ENCODE measurements at places on chromosomes 7 and 10.

GRCh38 chr10:43585981-43586729 is 11.7 kb upstream of the ZNF239 start:
- no peak for DNase-seq

GRCh38 chr7:94697035-94697974 is 41.4 kb upstream of the SGCE start:
- no peak for DNase-seq

DNA sequence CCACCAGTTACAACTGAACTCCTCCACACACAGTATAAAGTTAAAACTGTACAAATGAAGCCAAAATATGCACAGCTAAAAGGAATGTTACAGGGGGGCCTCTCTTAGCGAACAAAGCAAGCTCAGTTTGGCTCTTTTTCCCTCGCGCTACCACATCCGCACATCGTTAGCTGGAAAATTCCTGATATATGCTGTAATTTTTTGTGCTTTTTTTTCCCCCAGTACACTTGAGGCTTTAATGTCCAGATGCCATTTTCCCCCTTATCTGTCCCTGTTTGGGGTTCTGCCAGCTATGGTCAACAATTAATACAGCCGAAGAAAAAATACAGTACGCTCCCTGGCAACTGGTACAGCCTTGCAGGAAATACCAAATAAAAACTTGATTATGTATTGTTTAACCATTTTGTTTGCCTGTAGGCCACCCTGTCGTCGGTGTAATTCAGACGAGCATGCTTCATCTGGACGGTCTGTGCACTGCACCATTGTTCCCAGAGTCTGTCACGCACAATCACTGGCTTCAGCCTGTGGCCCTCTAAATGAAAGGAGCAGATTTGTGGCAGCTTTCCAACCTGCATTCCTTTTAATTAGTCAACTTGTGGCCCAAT is 108.1 kb upstream of the FAM133B start:
- no peak for DNase-seq

DNA sequence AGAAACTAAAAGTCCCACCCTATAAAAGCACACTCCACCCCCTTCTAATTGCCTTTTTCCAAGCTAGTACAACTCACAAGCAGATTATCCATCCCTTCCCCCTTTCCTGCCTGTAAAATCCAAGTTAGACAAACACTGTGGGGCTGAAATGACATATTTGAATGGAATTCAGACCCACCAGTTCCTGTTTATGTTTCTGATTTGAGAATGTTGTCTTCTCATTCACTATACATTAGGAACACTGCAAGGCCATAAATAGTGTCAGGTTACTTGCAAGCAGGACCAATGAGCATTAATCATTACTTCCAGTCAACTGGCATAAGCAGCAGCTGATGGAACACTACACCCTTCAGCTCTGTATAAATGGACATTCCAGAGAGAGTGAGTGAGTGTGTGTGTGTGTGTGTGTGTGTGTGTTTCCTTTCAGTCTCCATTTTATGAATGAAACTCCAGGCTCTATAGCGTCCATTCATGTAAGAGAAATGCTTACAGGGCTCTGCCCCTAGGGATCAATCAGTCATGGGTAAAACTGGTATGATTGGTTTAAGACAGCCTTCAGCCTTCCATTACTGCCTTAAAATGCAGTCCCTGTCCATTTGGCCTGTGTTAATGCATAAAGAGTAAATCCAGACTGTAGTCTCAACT is 69.3 kb downstream of the ETV1 start:
- DNase-seq, result no peak

DNA sequence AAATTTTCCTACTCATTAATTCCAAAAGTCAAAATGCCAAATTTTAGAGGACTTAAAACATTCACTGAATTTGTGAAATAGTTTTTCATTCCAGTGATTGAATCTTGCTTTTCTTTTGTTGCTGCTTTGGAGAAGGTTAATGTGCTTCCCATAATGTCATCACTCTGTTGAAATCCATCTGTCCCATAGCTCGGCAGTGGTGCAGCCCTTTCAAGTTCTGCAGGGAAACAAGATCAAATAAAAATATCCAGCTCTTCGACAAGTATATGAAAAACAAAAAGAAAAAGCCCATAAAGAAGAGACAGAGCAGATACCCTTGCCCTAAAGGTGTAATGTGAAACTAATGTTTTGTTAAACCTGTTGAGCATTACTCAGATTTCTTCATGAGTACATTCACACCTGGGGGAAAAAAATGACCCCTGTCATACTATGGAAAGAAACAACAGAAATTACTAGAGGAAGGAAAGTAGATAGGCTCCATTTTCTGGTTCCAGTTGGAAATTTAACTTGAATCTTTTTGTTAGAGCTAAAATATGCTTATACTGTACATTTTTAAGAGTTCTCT is 35.1 kb downstream of the AGR3 start:
- no peak for DNase-seq

GRCh38 chr7:64872351-64873154 is 30.5 kb upstream of the ZNF273 start:
- no peak for DNase-seq

DNA sequence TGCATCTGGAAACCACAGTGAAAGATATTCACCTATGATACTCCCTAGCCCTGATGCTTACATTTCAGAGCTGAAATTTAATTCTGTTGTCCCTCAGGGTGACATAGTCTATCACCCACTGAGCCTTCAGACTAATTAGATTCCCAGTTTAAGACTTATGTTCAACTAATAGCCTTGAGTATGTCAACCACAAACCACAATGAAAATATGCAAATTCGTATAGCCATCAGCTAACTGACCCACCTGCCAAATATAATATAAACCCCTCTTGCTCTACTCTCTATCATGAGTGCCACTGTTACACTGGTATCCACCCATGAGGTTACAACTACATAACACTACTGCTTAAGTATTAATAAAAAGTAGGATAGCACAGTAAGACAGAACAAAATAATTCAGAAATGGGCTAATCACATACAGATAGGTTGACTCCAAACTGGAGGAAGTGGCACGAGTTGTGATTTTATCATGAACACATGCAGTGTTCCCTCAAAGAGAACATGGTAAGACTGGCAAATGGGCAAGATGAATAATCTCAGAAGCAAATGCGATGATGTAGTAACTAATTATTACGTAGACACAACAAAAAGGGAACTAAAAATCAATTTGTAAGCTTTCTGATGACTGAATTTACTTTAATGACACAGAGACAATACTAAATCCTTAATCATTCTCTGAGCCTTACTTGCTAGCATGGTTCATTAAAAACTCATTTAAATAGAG is 290.6 kb downstream of the PARD3 start:
- DNase-seq, result no peak

- no peak for DNase-seq
Measured at GRCh38 chr7:98137826-98138151, 31.1 kb downstream of the LMTK2 start.

GRCh38 chr10:84397735-84398144 is 69.4 kb downstream of the CCSER2 start:
- no peak for DNase-seq

DNA sequence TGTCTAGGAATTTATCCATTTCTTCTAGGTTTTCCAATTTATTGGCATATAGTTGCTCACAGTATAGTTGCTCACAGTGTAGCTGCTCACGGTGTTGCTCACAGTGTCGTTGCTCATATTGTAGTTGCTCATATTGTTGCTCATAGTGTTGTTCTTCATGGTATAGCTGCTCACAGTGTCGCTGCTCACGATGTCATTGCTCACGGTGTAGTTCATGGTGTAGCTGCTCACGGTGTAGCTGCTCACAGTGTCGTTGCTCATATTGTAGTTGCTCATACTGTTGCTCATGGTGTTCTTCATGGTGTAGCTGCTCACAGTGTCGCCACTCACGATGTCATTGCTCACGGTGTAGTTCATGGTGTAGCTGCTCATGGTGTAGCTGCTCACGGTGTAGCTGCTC is 7.7 kb upstream of the PRKAR1B start:
- DNase-seq, result no peak

DNA sequence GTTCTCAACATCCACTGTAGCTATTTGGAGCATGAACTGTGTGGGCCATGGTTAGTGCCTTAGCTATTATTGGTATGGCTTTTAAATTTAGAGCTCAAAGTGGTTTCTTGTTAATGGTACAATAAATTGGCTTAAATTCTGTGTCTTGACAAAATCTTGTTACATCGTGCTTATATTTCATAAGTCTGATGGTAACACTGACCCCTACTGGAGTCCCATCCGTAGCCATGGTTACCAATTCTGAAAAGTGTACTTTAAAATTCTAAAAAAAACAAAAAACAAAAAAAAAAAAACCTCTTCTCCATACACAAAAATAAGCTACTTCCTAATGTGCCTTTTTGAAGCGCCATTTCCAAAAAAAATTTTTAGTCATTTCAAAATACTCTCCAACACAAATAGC is 6.4 kb upstream of the RPP30 start:
- no peak for DNase-seq

DNA sequence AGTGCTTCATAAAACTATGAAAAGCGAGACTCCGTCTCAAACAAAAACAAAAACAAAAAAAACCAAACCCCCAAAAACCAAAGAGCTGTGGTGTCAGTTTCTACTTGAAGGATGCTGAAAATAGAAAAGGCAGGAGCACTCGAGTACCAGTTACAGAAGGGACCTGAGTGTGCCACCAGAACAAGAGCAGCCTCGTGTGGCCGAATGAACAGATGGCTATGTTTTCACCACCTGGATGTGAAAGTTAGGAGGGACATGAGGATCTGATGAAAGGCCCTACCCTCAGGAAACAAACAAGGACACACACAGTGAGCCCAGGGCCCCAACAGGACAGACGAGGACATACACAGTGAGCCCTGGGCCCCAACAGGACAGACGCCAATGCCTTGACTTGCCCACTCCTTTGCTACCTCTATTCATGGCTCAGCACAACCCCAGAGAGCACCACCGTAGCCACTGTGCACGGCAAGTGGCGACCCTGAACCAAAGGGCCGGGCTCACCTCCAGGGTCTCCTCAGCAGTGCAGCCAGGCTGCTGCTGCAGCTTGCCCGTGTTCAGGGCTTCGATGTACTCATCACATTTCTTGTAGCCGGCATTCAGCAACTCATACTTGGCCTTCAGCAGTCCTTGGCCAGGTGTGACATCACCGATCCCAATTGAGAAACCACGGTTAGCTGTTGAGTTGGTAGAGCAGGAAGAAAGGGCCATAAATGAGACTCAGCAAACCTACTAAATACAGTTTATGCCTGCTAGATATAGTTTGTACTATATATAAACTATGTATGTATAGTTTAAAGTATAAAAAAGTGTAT is 24.9 kb downstream of the POLR3A start:
- DNase-seq, result no peak

DNA sequence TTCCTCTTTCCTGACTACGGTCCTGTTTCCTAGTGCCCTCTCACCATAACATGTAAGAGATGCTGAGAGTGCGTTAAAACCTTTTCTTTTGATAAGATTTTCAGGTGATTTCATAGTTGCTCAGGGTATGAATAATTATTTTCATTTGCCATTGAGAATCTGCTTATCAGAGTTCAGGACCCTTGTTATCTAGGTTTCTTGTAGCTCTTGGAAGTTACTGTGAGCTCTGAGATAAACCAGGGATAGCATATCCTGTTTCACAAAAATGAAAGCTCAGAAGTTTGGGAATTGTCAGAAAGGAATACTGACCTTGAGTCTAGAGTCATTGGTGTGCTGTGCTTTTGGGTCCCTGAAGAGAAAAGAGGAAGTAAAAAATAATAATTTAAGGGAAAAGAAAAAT is 76.8 kb upstream of the PRKG1 start:
- DNase-seq, result no peak

DNA sequence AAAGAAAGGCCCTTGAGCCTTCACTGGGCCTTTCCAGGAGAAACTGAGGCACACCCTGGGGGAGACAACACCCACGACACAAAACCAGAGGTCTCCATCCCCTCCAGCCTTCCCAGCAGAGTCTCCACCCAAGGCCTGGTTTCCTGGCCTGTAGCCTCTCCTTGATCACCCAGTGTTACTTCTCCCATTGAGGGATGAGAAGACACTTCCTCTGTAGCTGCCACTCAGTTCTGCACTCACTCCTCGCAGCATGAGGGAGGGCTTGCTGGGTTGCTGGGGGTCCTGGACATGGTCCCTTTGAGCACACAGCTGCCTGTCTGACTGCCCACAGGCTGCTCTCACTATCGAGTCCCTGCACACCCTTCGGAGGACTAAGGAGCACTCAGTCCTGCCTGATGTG is 438.1 kb upstream of the FOXK1 start:
- no peak for DNase-seq

DNA sequence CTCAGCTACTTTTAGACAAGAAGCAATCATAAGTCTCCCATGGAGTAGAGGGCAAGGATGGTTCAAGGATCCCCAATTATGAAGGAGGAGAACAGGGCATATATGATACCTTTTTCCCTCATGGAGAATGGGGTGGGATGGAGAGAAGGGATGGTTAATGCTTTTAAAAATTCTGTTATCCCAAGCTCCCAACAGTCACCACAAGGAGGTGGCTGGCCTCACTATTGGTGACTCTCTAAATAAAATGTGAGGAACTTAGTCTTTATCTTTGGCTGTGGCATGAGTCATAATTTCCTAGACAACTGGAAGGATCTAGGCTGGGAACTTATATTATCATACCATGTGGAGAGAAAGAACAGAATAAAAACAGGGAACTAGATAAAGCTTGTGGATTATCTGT is 297.0 kb downstream of the PHTF2 start:
- DNase-seq, result no peak

DNA sequence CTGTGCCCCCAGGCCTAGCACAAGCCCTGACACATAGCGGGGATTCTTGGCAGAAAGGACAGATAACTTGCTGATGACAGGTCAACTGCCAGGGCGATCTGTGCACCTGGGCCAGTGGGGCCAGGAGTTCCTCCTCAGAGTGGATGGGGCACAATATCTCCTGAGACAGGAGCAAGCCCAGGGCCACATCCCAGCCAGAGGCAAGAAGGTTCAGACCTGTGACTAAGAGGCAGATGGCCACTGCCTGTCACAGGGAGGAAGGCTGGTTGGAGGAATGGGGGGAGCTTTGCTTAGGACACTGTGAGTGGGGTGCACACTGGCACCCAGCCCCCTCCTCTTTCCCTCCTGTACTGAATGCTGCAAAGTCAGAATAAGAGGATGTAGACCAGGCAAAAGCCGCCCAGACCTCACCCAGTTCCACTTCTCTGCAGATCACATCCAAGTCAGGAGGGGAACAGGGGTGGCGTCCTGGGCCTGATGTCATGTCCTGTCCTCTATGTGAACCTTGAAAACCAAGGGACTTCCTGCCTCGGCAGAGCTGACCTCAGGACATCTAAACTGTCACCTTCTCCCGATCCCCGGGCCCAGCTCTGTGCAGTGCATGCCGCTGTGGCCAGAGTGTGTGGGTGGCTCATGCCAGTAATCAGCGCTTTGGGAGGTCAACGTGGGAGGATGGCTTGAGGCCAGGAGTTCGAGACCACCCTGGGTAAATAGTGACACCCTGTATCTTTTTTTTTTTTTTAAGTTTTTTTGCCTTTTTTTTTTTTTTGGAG is 1.3 kb downstream of the GUSB start:
- peak; percentile 30 for DNase-seq

GRCh38 chr10:113487154-113487553 is 65.7 kb upstream of the HABP2 start:
- DNase-seq, result no peak

- DNase-seq, result no peak
Measured at GRCh38 chr10:31515819-31516402, 196.9 kb downstream of the ZEB1 start.

- no peak for DNase-seq
Measured at GRCh38 chr10:50226610-50227009, 24.7 kb downstream of the ASAH2 start.

All from activated T-cell treated with anti-CD3 and anti-CD28 coated beads for 24 hours (primary cell).